ENCODE measurements at places on chromosomes 2 and 18. TPM values are rescaled to one million over a fixed set of nuclear protein-coding genes. Genes with fewer than 3 reads are reported as not detected.

- no peak for DNase-seq
These were observed 168.5 kb upstream of the NOSTRIN start for GRCh38 chr2:168633895-168634294.

The CHAC2 gene
- 21.3 TPM for total RNA-seq

The PCARE gene
- not detected for total RNA-seq

GRCh38 chr2:152176113-152176714 lies 651 bp upstream of the STAM2 start:
- peak; percentile 39 for DNase-seq

DNA sequence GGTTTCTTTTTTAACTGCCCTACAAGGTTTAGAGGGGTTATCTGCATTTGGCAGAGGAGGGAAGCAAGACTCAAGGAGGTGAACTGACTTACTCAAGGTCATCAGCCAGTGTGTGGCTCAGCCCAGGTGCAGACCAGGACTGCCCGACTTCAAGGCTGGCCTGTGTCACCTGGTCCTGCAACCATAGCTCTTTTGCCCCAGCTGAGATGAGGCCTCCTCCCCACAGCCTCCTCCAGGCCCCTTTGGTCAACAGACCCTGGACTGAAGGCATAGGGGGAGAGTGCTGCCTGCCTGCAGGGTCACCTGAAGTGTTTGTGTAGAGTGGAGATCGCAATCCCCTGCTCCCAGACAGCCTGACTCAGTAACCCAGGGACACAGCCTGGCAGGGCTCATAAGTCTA lies 168.5 kb upstream of the GLI2 start:
- DNase-seq, result no peak

- DNase-seq, result no peak
These were observed 318.7 kb downstream of the MEIS1 start for GRCh38 chr2:66753660-66754059.

The LCT gene
- total RNA-seq, result not detected

DNA sequence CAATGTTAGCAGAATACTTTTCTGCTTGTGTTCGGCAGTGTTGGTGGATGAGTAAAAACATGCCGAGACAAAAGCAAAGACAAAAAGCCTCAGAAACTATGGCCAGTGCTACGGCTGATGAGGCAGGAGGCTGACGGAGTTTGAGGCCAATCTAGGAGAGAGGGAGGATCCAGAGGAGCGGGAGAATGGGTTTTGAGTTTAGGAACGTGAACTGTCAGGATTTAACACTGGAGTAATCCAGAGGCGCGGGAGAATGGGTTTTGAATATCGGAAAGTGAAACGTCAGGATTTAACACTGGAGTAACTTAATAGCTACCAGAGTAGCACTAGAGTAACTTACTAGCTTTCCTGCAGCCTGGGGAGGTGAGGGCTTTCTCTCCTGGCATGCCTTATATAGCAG lies 37.4 kb downstream of the LYPD6B start:
- peak; percentile 34 for DNase-seq
